ENCODE measurements at places on chromosomes 13 and 19. TPM values are rescaled to one million over a fixed set of nuclear protein-coding genes. Genes with fewer than 3 reads are reported as not detected.

NKG7 gene
- not detected for total RNA-seq

KASH5 gene
- total RNA-seq = not detected

MAMSTR gene
- 0.50 TPM for total RNA-seq

DNA sequence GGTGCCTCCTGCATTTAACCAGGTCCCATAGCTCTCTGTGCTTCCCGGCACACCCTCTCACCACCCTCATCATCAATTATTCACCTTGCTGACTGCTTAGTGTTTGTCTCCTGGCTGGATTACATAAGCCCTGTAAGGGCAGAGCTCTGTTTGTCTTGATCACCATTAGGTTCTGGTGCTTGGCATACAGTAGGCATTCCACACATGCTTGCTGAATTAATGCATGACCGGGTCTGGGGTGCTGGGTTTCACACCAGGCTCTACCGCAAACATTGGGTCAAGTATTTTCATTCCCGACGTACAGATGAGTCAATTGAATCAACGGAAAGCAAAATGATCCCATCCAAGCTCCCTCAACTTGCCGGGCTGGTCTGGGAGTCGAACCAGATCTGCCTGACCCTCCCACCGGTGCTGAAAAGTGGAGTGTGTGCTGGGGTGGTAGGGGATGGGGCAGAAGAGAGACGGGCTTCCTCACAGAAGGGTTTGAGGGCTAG lies 28.5 kb downstream of the VAV1 start:
- DNase-seq = peak; percentile 81

TMC4 gene
- total RNA-seq = 41.0 TPM

Measured in mammary epithelial cell (primary cell).